Renal cortical epithelial cell (primary cell): ENCODE measurements at places on chromosomes 2 and 18. TPM values are rescaled to one million over a fixed set of nuclear protein-coding genes. Genes with fewer than 3 reads are reported as not detected.

Gene DSG4
- not detected in 2 replicates for total RNA-seq

Gene CFC1B
- not detected in 2 replicates for total RNA-seq

Gene CD226
- total RNA-seq: 0.25 TPM in 1 of 2 replicates, not detected in the other

Gene DCDC2C
- not detected in 2 replicates for total RNA-seq

Gene NETO1
- 0.89 and 4.9 TPM in 2 replicates for total RNA-seq

Gene GPAT2
- 0.17 and 2.0 TPM in 2 replicates for total RNA-seq
